ENCODE measurements at places on chromosomes 7 and 10.

GRCh38 chr7:151138153-151138851, 29.2 kb downstream of the GBX1 start:
- DNase-seq: no peak

- no peak for DNase-seq
Measured at GRCh38 chr7:28155964-28156363, 24.6 kb downstream of the JAZF1 start.

DNA sequence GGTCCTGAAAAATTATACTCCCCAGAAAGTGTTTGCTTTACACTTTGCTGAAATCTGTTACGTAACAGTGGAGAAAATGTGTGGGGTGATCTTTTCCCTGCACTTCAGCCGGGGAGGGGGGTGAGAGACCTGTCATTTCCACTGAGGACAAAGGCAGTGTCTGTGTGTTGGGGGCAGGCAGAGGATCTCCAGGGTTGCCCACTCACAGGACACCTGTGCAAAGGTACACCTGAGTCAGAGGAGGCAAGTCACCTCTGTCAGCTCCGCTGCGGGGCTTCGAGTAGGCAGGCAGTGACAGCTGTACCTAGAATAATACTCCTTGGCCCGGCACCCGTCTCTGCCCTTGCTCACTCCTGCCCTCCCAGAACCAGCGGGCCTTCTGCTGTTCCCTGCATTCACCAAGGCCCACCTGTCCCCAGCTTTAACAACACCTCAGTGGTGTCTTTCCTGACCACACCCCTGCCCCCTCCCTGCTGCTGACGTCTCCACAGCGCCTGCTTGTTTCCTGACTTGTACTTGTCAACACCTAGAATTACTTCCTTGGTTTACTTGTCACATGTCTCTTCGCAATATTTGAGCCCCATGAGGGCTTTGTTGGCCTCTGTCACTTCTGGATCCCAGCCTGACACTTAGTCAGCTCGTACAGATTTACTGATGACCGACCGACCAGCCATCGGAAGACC, 159.2 kb downstream of the NEURL1 start:
- DNase-seq: no peak

GRCh38 chr7:45968856-45969541, 47.9 kb upstream of the IGFBP3 start:
- no peak for DNase-seq

GRCh38 chr7:28355635-28356319, 56.5 kb upstream of the CREB5 start:
- no peak for DNase-seq

GRCh38 chr7:80135309-80136104, 876 bp downstream of the GNAI1 start:
- no peak for DNase-seq

GRCh38 chr7:127876393-127876792, 154.8 kb downstream of the LRRC4 start:
- no peak for DNase-seq

DNA sequence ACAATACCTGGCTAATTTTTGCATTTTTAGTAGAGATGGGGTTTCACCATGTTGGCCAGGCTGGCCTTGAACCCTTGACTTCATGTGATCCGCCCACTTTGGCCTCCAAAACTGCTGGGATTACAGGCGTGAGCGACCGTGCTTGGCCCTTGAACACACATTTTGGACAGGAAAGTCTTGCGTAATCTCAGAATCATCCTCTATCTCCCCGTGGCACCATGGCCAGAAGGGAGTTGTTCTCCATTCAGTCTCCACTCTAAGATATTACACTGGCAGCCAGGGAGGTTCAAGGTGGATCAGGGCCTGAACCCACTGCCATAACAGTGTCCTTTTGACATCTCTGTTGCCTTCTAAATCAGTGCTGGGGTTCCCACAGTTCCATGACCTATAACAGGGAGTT, 29.2 kb upstream of the GALNTL5 start:
- DNase-seq: no peak

DNA sequence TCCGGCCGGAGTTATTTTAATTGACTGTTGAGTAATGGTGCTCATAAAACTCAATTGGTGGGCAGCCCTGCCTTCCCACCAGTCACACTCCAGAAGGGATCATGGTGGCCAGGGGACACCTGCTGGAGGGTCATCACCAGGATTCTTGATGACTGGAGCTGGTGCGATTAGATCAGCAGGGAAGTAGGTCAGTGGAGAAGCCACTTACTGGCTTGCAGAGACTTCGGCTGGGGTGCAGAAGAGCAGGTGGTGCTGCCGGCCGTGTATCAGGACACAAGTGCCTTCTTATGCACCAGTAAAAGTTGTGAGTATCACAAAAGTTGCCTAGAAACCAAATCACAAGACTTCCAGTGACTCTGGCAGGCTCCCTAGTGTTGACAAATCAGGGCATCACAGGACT, 82.6 kb upstream of the CHCHD3 start:
- no peak for DNase-seq

- DNase-seq: no peak
Measured at GRCh38 chr10:68333440-68334431, 1.0 kb upstream of the PBLD start.
